ENCODE measurements at places on chromosomes 12 and 14.

DNA sequence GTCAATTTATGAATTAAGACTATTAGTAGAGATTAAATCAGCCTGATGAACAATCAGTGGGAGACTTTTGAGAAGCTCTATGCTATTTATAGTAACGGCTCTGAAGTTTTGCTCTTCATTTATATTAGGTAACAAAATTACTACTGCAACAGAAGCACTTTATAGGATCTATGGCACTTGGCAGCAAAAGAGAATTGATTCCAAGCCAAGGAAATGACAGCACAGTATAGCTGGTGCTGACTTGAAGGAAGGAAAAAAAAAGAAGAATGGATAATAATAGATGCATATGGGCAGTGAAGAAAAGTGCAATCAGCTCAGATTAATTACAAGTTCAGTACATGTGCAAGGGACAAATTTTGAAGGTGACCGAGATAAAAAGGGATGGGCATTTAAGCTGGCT lies 228.2 kb upstream of the PPFIA2 start:
- DNase-seq, result no peak

- no peak for DNase-seq
These were observed 35.2 kb upstream of the PTGR2 start for GRCh38 chr14:73816393-73816816.

DNA sequence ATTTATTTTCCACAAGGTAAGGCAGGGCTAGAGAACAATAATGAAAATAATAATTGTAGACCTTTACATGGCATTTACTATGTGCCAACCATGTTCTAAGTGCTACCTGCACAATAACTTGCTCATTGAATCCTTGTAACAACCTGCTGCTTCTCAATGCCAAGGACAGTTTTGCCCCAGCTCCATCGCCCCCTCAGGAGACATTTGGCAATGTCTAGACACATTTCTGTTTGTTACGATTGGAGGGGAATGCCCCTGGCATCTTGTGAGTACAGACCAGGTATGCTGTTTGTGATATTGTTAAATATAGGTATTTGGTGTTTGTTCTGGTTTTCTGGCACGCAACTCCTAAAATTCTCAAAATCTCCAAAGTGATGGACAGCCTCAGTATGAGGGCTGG lies 8.1 kb upstream of the ATXN2 start:
- DNase-seq, result no peak

DNA sequence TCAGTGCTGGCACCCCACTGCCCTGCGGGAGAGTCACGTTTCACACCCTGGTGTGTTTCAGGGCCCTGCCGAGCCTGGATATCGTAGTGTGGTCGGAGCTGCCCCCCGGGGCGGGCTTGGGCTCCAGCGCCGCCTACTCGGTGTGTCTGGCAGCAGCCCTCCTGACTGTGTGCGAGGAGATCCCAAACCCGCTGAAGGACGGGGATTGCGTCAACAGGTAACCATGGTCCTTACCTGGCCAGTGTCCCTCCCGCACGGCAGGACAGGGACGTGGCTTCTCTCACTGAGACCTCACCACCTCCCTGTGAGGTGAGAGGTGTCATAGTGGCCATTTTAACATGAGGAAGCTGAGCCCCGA lies 7.7 kb downstream of the MVK start:
- DNase-seq, result peak; percentile 76

- DNase-seq, result no peak
These were observed 13.0 kb downstream of the FGD6 start for GRCh38 chr12:95204141-95204866.

- peak; percentile 7 for DNase-seq
These were observed 30.3 kb upstream of the FOXN3 start for GRCh38 chr14:89447182-89447944.

- no peak for DNase-seq
These were observed 4.7 kb downstream of the LRIG3 start for GRCh38 chr12:58915634-58916033.

DNA sequence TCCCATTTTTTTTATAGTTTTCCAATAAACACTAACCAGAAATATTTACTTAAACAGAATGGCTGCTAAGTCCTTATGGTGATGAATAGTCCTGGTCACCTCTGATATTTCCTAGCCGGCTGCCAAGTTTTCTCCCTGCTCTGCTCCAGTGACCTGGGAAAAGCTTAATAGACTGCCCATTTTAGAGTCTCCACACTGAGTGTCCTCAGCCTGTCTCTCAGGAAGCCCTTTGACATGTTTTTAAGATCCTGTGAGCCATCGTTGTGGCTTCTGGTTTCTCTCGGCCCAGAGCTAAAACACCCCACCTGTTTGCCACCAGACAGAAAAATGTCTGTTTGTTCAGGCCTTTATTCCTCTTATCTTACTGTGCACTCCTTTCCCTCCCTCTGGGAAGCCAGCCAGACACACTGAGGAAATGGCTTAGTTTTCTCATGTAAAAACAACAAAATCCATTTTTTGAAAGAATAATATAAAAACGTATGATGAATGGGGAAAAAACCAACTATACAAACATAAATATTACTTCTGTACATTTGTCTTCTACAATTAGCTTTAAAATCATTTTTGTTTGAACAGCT lies 25.4 kb upstream of the ALDH2 start:
- no peak for DNase-seq

DNA sequence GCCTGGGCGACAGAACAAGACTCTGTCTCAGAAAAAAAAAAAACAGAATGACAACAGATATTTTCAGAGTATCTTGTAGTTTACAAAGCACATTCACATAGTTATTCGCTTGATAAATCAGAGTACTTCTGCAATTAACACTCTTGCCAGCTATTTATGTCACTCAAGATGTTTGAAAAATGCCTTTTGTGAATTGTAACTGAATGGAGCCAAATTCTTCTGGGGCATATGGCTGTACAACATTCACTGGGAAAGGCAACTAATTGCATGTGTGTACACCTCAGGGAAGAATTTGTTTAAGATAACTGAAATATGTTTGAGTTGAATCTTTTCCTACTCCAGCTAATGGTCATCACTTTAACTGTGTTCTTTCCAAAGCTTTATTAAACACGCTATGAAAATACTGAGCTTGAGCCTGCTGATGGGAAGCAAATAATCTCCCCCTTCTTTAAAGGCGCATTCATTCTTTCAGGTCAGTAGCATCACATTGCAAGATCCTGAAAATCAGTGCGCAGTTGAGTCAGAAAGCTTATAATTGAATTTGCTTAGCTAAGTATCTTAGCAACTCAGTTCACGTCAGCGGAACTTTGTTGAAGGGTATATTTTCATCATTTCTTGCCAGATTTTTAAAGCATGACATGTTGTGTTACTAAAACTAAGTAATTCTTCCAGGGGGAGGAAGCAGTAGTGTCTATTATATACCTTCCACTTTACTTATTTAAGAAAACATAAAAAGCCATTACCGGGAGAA lies 66.6 kb downstream of the SINHCAF start:
- DNase-seq, result no peak

DNA sequence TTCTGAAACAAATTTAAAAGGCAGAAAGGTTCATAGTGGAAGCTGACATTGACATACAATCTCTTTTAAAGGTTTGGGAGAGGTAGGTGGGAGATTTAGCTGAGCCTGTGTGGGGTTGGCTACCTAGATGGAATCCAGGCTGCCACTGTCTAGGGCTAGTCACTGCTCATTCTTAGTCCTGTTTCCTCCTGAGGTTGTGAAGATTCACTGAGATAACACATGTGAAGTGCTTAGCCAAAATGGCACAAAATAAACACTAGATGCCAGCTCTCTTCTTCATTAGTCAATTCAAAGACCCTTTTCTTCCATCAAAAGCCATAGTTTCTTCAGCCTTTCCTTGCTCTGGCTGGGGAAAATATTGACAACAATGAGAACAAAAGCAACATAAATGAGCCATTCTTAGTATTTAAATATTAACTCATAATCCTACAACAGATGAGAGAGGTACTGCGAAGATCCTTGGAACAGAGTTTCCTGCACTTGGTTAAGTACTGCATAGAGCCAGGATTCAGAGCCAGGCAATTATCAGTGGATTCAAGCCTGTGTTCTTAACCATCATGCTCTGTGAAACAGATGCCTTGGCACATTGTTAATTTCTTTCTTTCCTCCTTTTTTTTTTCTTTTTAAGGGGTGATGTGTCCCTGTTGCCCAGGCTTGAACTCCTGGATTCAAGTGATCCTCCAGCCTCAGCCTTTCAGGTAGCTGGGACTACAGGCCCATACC lies 3.5 kb downstream of the MYF6 start:
- DNase-seq, result no peak

DNA sequence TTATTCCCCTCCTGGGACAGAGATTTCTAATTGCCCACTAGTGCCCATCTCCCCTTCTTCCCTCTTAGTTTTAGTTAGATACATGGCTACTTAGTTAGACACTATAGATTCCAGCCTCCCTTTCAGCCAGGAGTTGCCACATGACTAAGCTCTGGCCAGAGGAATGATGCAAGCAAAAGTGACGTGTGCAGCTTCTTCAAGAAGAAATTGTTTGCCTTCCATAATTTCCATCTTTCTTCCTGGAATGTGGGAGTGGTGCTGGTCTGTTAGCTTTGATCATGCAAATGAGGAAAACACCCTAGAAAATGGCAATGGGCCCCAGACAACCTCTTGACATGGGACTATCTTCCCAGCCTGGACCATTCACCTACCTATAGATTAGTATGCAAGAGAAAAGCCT lies 21.4 kb downstream of the CCDC177 start:
- DNase-seq, result no peak

DNA sequence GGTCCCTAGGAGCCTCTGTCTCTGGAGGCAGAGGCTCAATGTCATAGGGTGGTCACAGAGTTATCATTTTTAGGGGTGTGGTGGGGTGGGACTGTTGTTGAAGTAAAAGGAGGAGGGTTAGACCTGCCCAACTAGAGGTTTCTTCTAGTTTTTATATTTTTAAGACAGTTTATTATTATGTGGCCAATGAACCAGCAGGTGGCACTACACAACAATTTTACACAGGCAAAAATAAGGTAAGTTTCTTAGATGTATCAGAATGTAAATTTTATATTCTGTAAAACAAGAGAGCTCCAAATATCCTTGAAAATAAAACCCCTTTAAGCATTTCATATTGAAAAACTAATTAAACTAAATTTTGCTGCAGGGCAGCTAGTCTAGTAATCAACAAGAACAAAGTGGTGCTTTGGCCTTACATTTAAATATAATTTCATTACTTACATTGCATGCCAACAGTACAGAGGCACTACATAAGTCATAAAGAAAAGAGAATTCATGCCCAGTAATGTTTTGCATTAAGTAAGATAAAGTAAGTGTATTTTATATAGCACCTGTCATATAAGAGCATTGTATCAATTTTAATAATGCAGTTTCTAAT lies 22.2 kb upstream of the OVCH1 start:
- peak; percentile 19 for DNase-seq

- no peak for DNase-seq
These were observed 36.4 kb downstream of the PDE3A start for GRCh38 chr12:20404576-20405346.

DNA sequence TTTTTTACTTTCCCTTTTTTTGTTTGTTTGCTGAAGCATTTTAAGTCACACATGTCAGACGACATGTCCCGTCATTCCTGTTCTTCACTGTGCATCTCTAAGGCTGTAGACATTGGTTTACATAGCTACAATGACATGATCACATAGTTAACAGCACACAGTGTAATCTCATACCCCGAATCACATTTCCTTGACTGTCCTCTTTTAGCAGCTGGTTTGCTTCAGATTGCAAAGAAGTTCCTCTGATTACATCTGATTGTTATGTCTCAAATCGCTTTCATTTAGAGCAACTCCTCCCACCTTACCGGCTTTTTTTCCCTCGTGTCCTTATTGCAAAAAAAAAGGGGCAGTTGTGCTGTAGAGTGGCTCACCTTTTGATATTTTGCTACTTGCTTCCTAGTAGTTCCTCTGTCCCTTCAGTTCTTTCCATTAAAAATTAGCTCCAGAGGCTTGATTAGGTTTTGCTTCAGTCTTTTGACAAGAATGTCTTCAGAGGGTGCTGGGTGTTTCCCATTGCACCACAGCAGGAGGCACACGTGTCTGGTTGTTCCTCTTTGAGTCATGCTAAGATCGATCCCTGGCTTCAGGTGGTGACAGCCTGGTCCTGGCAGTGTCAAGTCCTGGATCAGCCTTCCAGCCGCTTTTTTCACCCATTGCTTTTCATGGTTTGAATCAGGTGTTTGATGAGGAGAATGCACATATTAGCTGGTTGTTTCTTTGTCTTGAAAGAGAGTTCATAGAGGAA lies 35.0 kb downstream of the ZNF664 start:
- no peak for DNase-seq

DNA sequence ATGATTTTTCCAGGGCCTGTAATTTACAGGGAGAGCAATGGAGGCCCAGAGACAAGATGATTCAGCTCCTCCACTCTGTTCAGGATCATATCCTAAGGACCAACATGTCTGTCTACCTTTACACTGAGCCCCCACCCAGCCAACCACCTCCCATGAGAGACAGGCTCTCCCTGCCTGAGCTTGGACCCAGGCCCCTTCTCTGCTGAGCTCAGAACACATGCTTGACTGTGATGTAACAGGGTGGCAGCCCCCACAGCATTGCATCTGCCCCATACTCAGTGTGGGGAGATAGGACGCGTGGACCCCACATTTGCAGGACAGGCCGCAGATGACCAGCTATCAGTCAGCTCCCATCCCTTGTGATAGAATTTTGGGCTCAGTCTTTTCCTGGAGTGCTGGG lies 313.9 kb downstream of the ADGRD1 start:
- peak; percentile 64 for DNase-seq

GRCh38 chr14:78308079-78308478 lies 137.9 kb downstream of the NRXN3 start:
- no peak for DNase-seq

- no peak for DNase-seq
These were observed 69.8 kb downstream of the RERG start for GRCh38 chr12:15151161-15152091.

- DNase-seq, result no peak
These were observed 364.2 kb downstream of the GALC start for GRCh38 chr14:87628780-87629179.

- DNase-seq, result no peak
These were observed 10.4 kb upstream of the FZD10 start for GRCh38 chr12:130151846-130152245.

DNA sequence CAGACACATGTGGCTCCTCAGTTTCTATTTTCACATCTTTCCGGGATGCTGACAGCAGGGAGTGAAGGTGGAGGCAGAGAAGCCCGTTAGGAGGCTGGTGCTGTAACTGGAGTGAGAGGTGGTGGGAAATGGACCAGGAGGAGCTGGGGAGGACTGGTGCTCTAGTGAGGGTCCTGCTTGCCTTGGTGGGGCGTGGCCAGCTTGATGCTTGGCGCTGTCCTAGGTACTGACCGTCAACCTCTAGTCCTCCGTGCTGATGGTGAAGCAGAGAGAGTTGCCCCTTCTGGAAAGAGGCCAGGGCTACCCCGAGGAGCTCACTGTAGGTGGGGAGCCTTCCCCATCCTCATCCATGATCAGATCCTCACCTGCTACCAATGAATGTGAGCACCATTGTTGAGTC lies 1.4 kb downstream of the TRMT61A start:
- DNase-seq, result no peak

GRCh38 chr14:53924753-53925152 lies 31.9 kb downstream of the BMP4 start:
- no peak for DNase-seq

- no peak for DNase-seq
These were observed 117.2 kb upstream of the SSTR1 start for GRCh38 chr14:38090506-38090905.

- no peak for DNase-seq
These were observed 1.1 kb downstream of the INHBE start for GRCh38 chr12:57456145-57456700.
